ENCODE measurements at places on chromosomes 7 and 10. TPM values are rescaled to one million over a fixed set of nuclear protein-coding genes. Genes with fewer than 3 reads are reported as not detected.

DNA sequence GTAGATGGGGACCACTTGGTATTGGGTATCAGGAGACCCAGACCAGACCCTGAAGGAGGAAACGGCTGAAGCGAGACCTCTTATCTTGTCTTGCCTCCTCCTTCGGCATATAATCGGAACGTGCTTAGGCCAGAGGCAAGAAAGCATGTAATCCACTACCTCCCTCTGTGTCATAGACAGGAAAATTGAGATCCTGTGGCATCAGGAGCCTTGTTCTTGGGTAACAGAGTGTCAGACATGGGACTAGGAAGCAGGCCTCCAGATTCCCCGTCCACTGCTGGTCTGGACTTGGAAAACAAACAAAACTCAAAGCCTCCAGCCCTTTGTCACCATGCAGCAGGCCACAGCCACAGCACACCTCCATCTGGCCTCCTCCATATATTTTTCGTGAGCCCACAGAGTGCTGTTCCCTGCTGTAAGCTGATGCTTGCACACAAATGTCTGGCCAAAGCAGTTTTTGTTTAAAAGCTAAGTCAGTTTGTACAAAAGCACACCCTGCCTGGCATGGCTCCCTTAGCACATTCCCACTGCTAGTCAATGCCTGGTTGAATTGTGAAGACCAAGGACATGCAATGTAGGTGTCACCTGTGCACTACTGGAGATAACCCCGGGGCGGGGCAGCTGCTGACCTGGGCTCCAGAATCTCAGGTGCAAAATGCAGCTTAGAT is 510.9 kb downstream of the RPS24 start:
- DNase-seq = no peak

DNA sequence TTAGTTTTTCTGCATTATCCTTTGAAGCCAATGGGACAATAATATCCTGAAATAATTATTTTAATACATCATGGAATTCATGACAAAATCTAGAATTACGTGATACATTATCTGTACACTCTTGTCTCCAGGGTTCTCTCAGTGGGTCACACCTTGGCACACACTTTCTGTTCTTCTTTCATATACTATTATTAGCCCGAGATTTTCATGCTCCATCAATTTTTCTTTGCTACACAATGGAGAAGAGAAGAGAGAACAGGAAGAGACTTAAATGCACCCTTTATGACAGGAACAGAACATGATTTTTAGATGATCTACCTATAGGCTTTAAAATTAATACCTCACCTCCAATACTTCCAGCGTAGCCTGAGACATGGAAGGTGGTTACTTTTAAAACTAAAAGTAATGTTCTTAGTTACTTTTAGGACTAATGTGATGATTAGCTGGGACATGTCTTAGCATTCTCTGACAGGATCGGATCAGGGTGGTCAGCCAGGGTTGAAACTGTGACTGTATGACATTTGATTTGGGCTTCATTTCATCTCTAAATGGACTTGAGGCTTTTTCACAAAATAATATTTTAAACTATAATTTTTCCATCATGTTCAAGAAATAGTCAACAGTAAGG is 148.2 kb upstream of the WNT16 start:
- no peak for DNase-seq

GRCh38 chr7:97224316-97224715 is 106.8 kb downstream of the SDHAF3 start:
- DNase-seq = no peak

Gene EN2
- not detected for polyA plus RNA-seq

Gene OR6B1
- not detected for polyA plus RNA-seq

Measured in naive thymus-derived CD8-positive, alpha-beta T cell (primary cell).